ENCODE measurements at places on chromosomes 3 and 15.
A peak's percentile ranks its signal among the peaks of the same experiment; 100 is the strongest.

DNA sequence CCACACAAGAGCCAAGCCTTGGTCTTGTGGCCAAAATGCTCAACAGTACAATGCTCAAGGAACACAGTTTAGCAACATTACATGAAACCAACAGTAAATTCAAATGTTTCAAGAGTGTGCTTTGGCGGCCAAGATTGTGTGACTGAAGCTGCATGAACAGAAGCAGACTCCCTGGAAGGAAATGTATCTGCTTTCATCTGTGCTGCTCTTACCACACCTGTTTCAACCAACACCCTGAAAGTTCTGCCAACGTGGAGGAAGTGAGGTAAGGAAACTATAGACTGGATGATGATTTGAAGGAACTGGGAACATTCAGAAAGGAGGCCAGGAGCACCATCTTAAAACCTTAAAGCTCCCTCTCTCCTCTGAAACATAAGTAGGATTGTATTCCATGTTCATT is 55.7 kb downstream of the MB21D2 start:
- DNase-seq, result no peak

GRCh38 chr3:117666325-117666724 is 956.7 kb downstream of the TUSC7 start:
- DNase-seq, result no peak

DNA sequence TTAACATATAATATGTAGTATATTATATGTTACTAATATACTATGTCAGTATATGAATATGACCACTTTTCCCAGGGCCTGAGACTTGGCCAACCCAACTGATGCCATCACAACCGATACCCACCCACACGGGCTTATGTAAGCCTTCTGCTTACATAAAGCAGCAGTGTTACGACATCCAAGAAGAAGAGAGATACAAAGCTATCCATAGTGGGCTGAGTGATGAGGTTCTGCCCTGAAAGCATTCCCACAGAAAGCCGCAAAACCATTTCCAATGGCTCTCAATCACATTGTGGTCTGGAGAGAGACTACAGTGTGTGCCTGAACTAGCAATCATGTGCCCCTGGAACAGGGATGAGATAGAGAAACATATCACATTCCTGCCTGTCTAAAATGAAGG is 177.9 kb downstream of the PLOD2 start:
- DNase-seq, result no peak

- DNase-seq, result no peak
Observed at GRCh38 chr15:99140590-99140989, 35.7 kb downstream of the SYNM start.

- DNase-seq, result peak; percentile 87
Observed at GRCh38 chr3:41267975-41268640, 68.8 kb downstream of the CTNNB1 start.

DNA sequence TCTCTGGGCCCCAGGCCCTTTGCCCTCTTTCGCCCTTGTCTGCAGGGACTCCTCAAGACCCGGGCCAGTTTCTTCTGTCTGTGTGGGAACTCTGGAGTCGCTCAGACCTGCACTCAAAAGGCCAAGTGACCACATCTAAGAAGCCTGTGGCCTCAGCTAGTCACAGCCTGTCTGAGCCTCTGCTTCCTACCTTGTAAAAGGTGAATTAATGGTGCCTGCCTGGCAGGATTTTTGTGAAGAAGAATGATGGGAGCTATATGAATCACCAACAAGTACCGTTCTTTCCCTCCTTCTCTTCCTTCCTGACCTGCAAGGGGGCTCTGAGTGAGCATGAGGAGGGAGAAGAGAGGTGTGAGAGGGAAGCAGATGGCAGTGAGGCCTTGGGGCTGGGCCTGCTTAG is 7.5 kb downstream of the PLIN1 start:
- no peak for DNase-seq

- no peak for DNase-seq
Observed at GRCh38 chr3:54180921-54181320, 58.6 kb downstream of the CACNA2D3 start.

- DNase-seq, result no peak
Observed at GRCh38 chr15:68210821-68211655, 5.9 kb upstream of the CALML4 start.

All from kidney glomerular epithelial cell (primary cell).